Stimulated activated naive CD4-positive, alpha-beta T cell treated with Interleukin-2 at 50 U/mL for 16 hours (primary cell): ENCODE measurements at places on chromosomes 16 and 17.

DNA sequence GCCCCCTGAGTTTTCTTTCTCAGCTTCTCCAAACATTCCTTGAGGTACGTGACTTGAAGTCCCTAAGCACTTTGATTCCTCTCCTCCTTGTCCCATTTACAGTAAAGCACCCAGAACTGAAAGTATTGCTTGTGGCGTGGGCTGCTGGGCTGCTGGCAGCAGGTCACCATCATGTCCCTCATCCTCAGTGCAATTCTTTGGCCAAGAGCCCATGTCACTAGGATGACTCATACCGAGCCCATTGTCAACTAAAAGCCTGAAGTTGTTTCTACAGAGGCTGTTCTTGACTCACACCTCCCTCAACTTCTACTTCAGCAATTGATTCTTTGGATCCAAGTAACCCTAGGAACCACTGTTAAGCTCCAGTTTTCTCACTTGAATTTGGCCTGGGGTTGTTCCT is 54.3 kb downstream of the KPNA2 start:
- no peak for DNase-seq

DNA sequence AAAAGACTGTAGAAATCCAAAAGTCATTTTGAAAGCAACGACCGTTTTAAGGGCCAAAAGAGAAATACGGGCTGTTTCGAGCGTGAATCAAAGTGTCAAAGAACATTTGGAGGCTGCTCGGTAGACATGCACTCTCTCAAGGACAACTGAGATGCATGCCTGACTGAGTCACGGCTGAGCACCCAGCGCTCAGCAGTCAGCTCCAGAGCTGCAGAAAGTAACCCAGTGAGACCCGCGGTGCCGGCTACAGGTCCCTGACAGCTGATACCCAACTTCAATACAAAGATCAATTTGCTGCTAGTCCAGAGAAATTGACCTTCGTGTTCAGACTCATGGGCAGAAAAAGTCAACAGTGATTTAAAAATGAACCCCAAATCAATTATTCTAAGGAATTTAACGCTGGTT is 214.9 kb downstream of the STX8 start:
- no peak for DNase-seq

- no peak for DNase-seq
Measured at GRCh38 chr17:31517524-31517923, 126.0 kb downstream of the RAB11FIP4 start.

GRCh38 chr17:46733837-46734475 is 84.5 kb downstream of the WNT3 start:
- DNase-seq: no peak

- no peak for DNase-seq
Measured at GRCh38 chr17:79969906-79970305, 65.8 kb downstream of the TBC1D16 start.

DNA sequence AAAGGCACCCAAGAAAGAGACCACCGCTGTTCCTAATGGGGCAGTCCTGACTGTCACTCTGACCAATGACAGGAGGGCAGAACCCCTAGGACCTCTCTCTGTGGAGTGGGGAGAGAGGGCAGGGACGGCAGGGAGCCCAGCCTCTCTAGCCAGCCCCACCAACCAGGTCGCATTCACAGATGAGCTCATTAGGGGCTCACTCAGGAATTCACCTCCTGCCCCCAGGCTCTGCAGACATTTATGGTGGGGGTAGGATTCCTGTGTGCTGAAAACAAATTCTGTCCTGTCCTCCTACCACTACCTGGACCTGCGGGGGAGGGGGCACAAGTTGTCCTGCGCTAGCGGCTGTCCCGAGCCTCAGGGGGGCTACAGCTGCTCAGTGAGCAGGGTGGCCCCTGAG is 27.7 kb upstream of the GPRC5C start:
- DNase-seq: no peak

DNA sequence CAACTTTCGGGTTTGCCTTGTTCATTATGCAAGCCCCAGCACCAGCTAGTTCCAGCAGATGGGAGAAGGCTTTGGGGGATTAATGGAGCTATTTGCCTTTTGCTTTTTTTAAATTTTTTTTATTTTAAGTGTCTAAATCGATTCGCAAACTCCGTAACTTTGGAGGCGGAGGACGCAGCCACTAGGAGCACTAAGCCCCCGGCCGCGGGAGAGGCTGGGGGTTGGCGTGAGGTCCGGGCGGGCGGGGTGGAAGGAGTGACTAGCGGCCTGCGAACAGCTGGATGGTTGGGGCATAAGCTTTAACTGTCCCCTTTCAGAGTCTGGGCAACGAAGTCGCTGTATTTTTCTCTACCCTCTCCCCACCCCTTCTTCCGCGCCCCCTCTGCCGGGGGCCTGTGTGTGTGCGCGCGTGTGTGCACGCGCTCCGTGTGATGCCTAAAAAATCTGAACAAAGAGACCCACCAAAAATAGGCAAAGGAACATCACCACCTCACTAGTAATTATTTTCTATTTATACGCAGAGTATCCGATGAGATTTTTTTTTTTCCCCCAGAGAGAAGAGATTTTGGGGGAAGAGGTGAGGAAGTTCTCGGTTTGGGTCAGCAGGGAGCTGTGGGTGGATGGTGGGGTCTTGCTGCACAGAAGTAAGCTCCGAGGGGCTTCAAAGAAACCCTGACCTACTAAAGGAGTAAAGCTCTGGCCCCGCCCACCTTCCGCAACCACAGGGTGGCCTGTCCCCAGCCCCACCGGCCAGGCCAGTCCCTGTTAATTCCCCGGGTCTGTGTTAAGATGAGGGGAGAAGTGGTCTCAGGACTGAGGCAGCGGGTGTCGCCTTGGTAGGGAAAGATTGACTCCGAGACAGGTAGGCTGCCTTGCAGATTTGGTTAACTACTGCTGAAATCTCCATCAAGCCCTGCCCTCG is 2.3 kb downstream of the SHISA9 start:
- DNase-seq: no peak

DNA sequence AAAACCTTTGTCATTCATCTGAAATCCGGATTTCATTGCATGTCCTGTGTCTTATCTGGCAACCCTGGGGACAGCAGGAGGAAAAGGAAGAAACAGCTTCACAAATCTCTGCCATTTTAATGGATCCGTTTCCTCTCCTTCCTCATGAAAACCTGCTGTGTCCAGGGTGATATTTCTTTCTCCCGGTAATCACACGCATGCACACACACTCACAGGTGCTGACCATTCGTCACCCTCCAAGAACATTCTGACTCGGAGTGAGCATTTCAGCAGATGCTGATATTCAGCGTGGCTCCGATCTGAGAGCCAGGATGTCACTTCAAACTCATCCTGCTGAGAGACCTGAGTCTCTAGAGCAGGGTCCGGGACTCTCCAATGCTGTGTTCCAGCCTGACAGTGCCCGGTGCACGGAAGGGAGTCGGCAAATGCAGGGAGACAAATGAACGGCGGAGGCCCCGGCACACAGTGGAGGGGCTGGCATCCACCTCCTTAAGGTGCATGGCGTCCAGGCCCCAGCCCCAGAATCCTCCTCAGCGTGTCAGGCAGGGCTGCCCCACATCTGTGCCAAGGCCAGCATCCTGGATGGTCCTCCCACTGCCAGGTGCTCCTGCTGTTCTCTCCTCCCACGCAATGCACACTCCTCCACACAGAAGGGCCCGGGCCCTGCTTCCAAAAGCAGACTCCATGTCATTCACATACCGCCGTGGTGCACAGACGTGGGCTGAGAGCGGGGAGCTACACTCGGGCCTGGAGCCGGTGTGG is 70.7 kb downstream of the RBFOX3 start:
- DNase-seq: no peak

- no peak for DNase-seq
Measured at GRCh38 chr17:49459401-49459984, 35.6 kb upstream of the NGFR start.

DNA sequence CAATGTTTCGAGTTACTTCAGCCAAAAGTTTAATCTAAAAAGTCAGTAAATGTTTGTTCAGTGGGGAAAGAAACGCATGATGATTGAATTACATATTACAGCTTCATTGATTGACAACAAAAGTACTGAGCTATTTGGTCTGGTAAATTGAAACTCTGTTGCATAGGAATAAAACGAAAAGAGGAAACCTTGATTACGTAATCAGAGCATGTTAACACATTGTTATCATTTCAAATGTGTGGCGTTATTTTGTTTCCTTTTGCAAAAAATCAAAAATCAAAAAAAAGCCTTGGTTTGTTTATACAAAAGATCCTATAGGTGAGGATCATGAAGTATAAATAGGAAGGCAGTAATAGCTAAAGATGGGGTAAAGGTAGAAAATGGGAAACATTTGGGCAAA is 19.5 kb upstream of the CA10 start:
- no peak for DNase-seq

- no peak for DNase-seq
Measured at GRCh38 chr17:48003417-48004151, 32.7 kb downstream of the CDK5RAP3 start.

DNA sequence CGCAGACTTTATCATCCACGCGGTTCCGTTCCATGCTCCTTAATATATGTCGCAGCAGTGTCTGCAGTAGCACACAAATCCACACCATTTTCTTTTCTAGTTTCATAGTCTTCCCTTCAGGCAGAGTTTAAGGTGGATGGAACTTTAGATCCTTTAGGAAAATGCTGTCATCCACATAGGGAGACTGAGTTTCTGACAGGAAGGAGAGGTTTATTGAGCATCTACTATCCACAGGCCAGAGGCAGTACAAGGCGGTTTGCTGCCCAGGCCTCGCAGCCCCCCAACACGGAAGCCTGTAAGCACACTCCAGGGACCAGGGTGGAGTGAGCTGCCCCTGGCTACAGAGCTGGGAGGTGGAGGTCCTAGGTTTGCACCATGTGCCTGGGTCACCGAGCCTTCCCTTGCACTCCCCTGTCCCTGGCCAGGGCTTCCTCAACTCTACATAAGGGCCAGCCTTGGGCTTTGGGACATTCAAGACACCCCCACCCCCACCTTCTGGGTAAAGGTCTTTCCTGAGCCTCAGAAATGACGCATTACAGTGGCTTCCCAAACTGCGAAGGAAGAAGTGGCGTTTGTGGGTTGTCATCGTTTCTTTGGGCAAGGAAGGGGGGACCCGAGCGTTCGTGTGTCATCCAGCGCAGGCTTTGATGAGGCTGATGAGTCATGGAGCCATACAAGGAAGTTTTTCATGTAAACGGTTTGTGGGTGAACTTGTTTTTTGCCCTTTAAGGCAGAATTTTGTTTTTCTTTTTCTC is 146.5 kb upstream of the PLCG2 start:
- DNase-seq: peak; percentile 73

DNA sequence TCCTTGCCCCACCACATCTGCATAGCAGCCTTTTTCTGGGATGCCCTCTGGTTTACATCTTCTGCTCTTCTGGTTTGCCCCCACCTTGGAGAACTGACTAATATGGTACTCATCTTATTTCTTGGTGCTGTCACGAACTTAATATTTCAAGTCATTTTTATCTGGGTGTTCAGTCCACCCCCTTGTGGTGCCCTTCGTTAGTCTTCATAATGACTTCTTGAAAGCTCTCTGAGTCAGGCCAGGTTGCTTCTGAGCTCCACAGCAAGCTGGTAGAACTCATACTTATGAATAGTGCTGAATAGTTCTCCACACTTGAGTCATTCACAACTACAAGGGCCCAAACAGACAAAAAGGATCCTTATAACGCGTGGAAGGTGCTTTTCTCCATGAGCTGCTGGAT is 35.8 kb upstream of the TEKT3 start:
- no peak for DNase-seq

GRCh38 chr16:3444032-3444388 is 530 bp downstream of the NAA60 start:
- DNase-seq: peak; percentile 25

- DNase-seq: no peak
Measured at GRCh38 chr16:4586291-4586690, 28.4 kb downstream of the UBALD1 start.

DNA sequence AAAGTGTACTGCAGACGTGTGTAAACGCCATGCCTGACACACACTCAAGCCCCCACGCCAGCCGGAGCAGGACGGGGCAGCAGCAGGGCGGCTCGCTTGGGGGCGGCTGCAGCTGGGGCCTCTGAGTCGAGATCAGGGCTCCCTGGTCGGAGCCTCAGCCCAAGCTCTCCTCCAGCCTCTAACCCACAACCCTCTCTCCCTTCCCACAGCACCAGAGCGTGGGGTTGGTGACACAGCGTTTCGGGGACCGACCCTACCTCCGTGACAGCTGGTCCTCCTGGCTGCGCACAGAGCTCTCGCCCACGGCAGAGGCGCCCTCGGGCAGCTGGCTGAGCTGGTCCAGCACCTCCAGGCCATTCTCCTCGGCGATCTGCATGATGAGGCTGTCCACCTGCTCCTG is 11.2 kb downstream of the CHMP1A start:
- DNase-seq: no peak

DNA sequence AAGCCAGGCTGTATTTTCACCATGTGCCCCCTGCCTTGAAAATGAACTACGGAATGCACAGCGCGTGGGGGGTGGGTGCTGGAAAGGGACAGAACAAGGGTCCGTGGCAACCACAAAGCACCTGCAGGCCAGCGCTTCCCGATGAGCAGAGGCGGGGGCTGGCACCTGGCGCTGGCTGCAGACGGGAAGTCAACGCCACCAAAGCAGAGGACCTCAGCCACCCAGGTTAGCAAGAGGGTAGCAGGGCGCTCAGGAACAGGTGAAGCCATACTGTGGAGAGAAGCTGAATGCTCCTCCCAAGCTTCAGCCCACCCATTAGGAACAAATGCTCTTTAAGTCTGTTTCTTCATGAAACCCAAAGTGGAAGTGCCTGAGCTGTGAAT is 64.7 kb downstream of the KLHDC4 start:
- no peak for DNase-seq

- no peak for DNase-seq
Measured at GRCh38 chr16:67463059-67463458, 17.9 kb downstream of the ATP6V0D1 start.

GRCh38 chr16:19829844-19830692 is 54.6 kb downstream of the GPRC5B start:
- DNase-seq: no peak

- no peak for DNase-seq
Measured at GRCh38 chr17:81396722-81397313, 1.6 kb downstream of the BAHCC1 start.

GRCh38 chr16:19186408-19186807 is 18.4 kb downstream of the SYT17 start:
- DNase-seq: no peak

DNA sequence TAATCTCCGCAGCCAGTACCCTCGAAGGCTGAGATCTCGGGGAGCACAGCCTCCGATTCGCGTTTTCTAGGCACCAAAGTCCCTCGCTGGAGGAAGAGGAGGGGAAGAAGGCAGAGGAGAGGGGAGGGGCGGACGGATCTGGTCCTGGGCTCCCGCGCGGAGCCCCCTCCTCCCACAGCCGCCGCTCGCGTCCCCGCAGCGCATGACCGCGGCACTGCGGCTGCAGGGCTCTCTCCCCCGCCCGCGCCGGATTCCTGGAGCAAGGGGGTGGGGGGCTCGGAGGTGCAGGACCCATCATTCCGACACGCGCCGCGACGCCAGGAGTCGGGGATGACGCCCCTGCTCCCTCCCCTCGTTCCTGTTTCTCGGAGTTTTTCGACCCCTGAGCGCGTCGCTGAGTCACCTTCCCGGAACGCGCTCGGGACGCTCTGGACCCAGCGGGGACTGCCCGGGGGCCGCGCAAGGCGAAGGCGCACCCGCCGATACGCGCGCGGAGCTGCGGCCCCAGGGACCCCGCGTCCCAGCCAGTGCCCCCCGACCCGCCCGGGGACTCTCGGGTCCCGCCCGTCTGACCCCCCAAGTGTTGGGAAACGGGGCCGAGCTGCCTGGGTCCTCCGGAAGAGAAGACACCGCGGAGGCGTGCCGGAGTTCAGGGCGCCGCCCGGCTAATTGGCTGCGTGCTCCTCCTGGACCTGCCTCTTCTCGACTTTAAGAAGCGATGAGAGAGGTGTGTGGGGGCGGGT is 1.4 kb upstream of the SPHK1 start:
- DNase-seq: peak; percentile 64
